ENCODE measurements at places on chromosomes 16 and 17. TPM values are rescaled to one million over a fixed set of nuclear protein-coding genes. Genes with fewer than 3 reads are reported as not detected.

CFAP119 gene
- 8.0 TPM for total RNA-seq

DNA sequence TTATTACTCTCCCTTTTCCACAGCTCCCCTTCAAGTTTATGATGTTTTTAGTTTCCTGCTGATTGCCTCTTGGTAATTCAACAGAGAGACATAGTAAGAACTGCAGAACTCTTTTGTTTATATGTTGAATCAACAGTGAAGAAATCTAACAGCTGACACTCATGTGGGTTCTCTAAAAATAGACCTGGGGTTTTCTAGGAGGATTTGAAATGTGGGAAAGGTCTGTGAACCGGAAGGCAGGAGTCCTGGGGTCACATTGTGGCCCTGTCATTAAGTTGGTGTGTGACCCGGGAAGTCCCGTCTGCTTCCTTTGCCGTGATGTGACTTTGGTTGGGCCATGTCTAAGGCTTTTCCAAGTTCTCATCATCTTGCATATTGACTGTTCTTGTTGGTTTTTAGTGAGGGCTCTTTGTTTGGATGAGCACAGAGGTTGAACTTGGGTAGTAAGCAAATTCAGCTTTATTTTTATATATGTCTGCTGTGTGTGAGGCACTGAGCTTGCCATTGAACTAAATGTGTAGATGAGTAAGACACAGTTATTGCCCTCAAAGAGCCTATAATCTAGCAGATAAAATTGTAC is 48.5 kb upstream of the HS3ST3A1 start:
- DNase-seq = no peak

DNA sequence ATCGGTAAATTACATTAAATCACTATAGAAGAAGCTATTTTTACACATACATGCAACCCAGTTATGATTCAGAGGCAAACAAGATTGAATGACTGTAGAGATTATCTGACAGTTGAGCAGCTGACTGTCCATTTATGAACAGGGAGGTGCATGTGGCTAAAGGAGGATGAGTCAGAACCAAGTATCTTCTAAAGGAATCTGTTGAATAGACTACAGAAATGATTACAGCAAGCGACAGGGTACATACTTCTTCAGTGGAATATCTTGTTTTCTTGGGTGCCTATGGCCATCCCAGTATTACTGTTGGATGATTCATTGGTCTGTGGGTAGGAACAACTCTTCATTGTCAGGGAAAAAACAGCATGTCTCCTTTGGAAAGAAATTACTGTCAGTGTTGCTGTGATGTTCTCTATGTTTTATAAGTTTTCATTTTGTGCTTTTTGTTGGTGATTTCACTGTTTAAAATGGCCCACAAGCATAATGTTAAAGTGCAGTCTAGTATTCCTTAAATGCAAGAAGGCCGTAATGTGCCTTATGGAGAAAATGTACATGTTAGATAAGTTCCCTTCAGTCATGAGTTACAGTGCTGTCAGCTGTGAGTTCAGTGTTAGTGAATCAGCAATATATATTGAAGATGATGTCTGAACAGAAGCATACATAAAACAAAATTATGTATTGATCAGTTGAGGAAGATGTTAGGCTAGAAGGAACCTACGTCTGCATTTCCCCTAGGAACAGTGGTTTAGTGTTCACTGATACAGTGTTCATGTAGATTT is 27.0 kb downstream of the CBFB start:
- no peak for DNase-seq

DNA sequence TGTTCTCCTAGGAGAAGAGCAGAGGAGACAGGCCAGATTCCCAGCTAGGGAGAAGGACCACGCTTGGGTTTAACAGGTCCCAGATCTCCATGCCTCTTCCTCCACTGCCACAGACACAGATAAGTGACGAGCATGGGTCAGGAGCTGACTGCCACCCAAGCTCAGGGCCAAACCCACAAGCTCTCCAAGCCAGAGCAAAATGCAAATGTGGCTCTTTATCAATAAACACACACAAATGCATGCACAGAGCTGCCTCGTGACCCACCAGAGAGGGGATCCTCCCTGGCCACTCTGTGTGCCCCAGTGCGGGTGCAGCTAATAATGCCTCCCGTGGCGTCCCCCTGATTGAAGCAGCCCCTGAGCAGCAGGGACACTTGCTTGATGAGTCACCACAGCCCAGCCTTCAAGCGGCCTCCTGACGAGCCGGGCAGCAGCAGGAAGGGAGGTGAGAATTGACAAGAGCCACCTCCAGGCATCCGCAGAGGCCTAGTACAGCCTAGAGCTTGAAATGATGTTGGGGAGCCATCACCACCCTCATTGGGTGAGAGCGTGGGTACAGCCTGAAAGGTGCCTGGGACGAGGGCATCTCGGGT is 143.9 kb downstream of the CCDC182 start:
- DNase-seq = no peak

- DNase-seq = no peak
Measured at GRCh38 chr17:8923762-8924161, 41.7 kb downstream of the PIK3R5 start.
